GM18507 (cell line): ENCODE measurements at places on chromosomes 2 and 18.

- DNase-seq = no peak
Measured at GRCh38 chr18:9106800-9107584, 4.5 kb downstream of the NDUFV2 start.

GRCh38 chr2:226216575-226216974 is 583.0 kb downstream of the IRS1 start:
- no peak for DNase-seq

- DNase-seq = peak; percentile 40
Measured at GRCh38 chr2:86105252-86105968, at the start of gene POLR1A. POLR1A (minus strand) TSS chr2:86105886; CDS start chr2:86105776, 110 bp downstream.

DNA sequence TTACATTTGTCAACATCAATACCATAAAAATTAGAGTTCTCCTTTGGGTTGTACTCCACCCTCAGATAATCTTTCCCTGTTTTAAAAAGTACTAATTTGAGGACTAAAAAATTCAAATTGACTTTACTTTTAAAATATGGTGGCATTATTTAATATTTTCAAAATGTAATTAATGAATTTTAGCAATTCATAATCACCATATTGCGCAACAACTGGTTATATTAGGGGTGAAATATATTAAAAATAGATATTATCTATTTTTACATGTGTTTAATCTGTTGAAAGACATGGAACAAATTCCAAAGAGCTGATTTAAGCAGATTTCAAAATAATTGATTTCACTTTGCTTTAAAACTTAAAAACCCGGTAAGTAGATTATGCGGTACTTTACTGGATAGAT is 236.6 kb upstream of the NOL4 start:
- no peak for DNase-seq

DNA sequence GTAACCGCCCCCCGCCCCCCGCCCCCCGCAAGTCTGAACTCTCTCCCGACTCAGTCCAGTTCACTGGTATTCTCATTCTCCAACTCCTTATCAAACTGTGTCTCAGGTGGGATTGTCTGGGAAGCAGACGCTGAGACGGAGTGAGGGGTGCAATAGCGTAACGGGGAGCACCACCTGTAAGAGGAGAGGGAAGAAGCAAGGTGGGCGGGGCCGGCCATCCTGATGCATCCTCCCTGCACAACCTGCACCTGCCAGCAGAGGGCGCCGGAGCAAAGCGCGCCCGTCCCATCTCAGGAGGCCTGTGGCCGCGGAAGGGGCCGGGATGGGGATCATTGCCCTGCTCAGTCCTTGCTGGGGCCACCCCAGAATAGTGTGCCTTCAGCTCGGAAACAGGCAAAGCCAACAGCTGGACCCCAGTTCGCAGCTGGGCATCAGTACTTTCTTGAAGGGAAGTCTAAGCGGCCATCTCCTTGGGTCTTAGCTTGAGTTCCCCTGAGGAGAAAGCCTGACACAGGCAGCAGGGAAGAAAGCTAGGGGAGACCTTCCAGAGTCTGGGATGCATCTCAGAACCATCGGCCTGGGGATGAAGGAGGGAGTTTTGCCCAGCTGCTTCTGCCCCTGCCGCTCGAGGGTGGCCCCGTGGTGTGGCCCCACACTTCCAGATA is 208.0 kb downstream of the TFCP2L1 start:
- DNase-seq = peak; percentile 42

GRCh38 chr2:106115250-106115649 is 78.9 kb downstream of the UXS1 start:
- no peak for DNase-seq

DNA sequence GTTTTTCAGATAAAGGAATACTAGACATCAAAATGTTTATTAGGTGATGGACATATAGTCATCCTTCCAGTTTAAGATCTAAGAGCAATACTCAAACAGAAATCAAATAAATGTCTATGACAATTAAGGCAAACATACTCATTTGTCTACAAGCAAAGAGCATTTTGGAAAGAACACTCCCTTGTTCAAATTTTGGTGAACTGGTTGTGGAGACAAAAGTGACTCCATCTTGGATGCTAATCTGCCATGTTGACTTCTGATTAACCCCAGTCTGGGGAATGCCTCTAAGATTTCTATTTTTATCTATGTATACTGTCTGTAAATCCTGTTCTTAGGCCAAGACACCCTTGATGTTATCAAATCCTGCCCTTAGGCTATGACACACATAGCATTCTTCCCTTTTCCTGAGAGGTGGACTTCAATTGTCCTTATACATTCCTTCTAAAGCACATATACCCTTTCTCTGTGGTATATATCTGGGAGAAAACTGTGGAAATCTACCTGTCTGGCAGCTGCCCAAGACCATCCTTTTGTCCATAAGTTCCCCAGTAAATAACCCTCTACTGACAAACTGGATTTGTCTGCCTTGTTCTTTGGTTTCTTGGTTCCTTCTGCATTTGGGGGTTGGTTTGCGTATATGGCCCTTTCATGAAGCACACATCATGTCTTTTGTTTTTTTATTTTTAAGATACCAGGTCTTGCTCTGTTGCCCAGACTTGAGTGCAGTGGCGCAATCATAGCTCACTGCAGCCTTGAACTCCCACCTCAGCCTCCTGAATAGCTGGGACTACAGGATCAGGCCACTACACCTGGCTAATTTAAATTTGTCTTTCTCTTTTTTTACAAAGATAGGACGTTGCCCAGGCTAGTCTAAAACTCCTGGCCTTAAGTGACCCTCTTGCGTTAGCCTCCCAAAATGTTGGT is 12.5 kb upstream of the PLEKHM3 start:
- no peak for DNase-seq

DNA sequence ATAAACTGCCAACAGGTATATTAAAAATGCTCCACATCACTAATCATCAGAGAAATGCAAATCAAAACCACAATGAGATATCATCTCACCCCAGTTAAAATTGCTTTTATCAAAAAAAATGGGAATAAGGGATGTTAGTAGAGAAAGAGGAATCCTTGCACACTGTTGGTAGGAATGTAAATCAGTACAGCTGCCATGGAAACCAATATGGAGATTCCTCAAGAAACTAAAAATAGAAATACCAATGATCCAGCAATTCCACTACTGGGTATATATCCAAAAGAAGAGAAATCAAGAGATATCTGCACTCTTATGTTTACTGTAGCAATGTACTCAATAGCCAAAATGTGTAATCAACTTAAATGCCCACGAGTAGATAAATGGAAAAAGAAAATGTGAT is 40.6 kb downstream of the ZRANB3 start:
- DNase-seq = no peak

DNA sequence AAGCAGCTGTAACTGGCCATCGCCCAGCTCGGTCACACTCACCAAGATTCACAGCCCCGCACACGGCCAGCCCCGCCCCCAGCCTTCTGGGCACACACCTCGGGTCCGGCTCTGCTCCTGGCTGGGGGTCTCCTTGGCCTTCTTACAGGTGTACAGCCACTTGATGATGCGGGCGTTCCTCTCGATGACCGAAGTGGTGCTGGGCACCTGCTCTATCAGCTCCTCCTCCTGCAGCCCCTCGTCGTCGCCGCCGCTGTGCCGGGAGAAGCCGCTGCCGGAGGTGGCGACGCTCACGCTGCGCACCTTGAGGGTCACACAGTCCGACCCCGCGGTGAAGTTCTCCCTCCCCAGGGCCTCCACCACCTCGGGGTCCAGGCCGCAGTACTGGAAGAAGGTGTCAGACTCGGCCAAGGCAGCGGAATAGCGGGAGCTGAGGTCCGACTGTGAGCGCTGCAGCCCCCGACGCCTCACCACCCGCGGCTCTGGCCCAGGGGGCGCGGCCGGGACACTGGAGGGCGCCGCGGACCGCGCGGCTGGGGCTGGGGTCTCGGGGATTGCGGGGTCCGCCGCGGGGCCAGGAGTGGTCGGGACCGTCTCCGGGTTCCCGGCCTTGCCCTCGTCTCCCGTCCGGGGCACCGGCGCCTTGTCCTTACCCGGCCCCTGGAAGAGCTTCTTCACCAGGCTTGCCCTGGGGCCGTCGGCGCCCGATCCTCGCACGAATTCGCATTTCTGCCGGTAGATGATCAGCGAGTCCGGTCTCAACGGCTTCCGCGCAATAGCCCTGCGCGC is 769 bp downstream of the FAM110C start:
- DNase-seq = no peak
